Uterus (tissue), 4 donors: ENCODE measurements at places on chromosomes 5 and 9. TPM values are rescaled to one million over a fixed set of nuclear protein-coding genes. Genes with fewer than 3 reads are reported as not detected.

DNA sequence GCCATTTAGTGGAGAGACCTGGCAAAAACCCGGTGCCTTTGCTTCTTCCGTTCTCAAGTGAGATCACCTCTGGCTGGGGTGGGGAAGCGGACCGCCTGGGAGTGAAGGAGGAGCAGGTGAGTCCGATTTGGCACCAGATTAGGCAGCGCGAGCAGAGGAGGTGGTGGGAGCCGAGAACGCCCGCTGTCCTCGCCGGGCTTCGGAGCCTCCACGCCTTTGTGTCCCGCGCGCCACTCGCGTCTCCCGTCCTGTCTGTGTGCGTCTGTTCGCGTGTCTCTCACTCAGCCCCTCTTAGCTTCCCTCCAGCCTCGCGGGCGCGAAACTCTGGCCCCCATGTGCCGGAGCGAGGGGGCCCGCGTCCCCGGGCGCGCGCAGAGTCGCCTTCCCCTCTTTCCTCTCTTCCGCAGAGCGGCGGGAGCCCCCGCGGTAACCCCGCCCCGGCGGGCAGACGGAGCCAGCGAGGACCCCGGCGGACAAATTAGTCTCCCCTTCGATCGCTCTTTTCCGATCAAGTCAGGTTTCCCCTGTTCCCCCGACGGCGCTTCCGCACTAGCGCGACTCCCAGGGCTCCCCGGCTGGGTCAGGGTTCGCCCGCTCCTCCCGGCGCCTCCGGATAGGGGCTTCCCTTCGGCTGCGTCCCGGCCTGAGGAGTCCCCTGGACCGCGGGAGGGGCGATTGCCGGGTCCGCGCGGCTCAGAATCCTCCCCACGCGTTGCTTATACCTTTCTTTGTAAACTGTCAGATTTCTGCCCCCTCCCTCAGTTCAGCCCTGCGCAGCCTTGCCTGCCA is 7.1 kb downstream of the POU4F3 start:
- H3K27me3 ChIP-seq: peaks cover 59% of the 10 kb centered on the region
- no peak overlapping the region for H3K4me3 ChIP-seq
- H3K4me1 ChIP-seq: no peaks in the 10 kb centered on the region
- no peaks in the 10 kb centered on the region for H3K36me3 ChIP-seq
- no peak for DNase-seq
- H3K27ac ChIP-seq: no peak overlapping the region

DNA sequence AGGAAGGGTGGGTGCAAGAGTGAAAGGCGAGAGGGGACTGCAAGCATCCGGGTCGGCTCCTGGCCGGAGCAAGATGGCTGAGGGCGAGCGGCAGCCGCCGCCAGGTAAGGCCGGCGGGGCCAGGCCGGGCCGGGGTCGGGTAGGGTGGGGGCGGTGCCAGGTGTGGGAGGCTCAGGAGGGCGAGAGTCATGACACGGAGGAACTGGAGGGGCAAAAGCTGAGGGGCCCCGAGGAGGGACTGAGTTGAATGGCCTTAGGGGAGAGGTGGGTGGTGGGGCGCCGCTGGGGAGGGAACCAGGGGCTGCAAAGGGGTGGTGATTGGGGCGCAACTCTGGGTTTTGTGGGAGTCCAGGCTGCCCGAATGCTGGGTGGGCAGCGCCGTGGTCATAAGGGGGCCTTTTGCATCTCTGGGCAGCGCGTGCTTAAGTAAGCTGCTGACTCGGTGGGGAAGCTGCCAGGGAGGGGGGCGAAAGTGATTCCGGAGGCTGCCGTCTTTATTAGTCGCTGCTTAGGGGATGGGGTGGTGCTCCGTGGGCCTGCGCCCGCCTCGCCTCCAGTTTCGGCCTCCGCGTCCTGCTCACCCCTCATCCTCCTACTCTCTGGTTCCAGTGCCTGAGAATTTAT is 425 bp downstream of the PTPA start:
- H3K27me3 ChIP-seq: no peaks in the 10 kb centered on the region
- H3K4me3 ChIP-seq: peak overlapping the region; percentile 96
- peak overlapping the region; percentile 96 for H3K27ac ChIP-seq
- no peaks in the 10 kb centered on the region for H3K4me1 ChIP-seq

DNA sequence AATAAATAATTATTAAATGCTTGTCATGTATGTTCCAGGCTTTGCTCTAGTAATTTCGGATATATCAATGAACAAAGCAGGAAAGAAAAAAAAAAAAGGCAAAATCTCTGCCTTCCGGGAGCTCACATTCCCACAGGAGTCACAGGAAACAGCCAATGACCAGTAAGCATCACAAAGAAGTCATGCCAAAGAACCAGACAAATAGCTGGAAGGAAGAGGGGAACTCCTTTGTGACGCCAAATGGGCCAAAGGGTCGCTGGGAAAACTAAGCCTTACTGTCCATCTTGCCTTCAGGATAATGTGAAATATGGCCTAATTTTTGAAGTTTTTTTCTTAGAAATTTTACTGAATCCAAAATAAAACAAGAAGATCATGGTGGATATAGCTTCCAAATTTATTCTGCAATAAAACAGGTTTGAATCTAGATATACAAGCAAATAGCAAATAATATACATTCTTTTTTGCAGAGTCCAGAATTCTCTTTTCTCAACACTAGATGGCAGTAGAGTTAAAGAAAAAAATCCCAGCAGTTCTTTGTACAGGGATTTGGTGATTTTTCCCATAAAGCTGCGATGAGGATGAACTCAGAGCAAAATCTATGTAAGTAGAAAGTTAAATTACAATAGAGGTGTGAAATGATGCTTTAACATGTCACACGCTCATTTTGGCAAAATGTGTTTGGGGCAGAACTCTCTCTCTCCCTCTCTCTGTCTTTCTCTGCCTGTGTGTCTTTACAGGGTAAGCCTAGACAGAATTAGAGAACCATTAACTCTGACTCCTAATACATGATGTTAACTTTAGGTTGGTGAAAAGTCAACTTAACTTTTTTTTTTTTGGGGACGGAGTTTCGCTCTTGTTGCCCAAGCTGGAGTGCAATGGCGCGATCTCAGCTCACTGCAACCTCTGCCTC is 60.0 kb upstream of the TUT7 start:
- H3K4me1 ChIP-seq: no peaks in the 10 kb centered on the region
- H3K27me3 ChIP-seq: no peaks in the 10 kb centered on the region
- no peak overlapping the region for H3K4me3 ChIP-seq
- no peak for DNase-seq
- no peak overlapping the region for H3K27ac ChIP-seq

GRCh38 chr5:10921160-10921559 is 160.1 kb upstream of the DAP start:
- no peaks in the 10 kb centered on the region for H3K36me3 ChIP-seq
- H3K4me3 ChIP-seq: no peak overlapping the region
- no peaks in the 10 kb centered on the region for H3K27me3 ChIP-seq
- H3K4me1 ChIP-seq: no peaks in the 10 kb centered on the region
- DNase-seq: no peak
- no peak overlapping the region for H3K27ac ChIP-seq

- no peak for DNase-seq
- no peak overlapping the region for H3K27ac ChIP-seq
- no peaks in the 10 kb centered on the region for H3K36me3 ChIP-seq
- H3K4me3 ChIP-seq: no peak overlapping the region
- H3K27me3 ChIP-seq: no peaks in the 10 kb centered on the region
Observed at GRCh38 chr5:16953729-16954128, 17.6 kb upstream of the MYO10 start.

DNA sequence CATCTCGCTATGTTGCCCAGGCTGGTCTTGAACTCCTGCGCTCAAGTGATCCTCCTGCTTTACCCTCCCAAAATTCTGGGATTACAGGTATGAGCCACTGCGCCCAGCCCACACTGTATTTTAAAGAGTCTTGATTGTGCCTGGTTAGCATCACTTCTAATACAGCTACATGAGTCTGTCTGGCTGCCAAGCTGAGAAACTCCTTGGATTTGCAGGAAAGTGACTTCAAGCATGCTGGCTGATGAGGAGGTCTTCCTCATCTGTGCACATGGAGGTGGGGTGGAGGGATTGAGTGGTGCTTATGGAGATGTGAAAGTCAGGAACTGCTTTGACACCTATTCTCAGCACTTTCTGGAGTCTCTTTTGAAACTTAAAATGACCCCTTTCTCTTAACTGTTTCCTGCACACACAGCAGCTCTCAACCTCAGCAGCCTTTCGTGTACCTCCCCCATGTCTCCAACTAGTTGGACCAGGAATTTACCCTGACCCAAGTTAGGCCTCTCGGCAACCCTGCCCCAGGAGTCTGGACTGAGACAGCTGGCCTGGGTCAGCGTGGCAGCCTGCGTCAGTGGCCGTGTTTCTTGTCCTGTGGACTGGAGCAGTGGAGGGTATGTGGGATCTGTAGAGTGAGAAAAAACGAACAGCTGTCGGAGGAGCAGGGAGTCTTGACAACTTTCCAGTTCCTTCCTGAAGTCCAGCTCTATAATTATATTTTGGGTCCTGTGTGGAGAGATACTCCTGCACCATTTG is 72.5 kb downstream of the ACER2 start:
- no peaks in the 10 kb centered on the region for H3K4me1 ChIP-seq
- no peaks in the 10 kb centered on the region for H3K27me3 ChIP-seq
- no peak overlapping the region for H3K4me3 ChIP-seq
- no peaks in the 10 kb centered on the region for H3K36me3 ChIP-seq
- H3K27ac ChIP-seq: peak overlapping the region; percentile 37

- no peak overlapping the region for H3K4me3 ChIP-seq
- no peak for DNase-seq
- H3K4me1 ChIP-seq: no peaks in the 10 kb centered on the region
- no peaks in the 10 kb centered on the region for H3K27me3 ChIP-seq
- no peaks in the 10 kb centered on the region for H3K36me3 ChIP-seq
Observed at GRCh38 chr5:38323645-38324295, 65.4 kb downstream of the EGFLAM start.

GRCh38 chr5:119031011-119031886 is 39.6 kb upstream of the DMXL1 start:
- DNase-seq: no peak
- H3K4me3 ChIP-seq: no peak overlapping the region
- H3K36me3 ChIP-seq: no peaks in the 10 kb centered on the region
- H3K27ac ChIP-seq: no peak overlapping the region
- H3K27me3 ChIP-seq: no peaks in the 10 kb centered on the region

GRCh38 chr9:125462861-125463291 is 201.2 kb downstream of the GAPVD1 start:
- H3K27ac ChIP-seq: no peak overlapping the region
- no peaks in the 10 kb centered on the region for H3K36me3 ChIP-seq
- no peak for DNase-seq
- H3K4me1 ChIP-seq: peaks cover 10% of the 10 kb centered on the region
- no peak overlapping the region for H3K4me3 ChIP-seq

DNA sequence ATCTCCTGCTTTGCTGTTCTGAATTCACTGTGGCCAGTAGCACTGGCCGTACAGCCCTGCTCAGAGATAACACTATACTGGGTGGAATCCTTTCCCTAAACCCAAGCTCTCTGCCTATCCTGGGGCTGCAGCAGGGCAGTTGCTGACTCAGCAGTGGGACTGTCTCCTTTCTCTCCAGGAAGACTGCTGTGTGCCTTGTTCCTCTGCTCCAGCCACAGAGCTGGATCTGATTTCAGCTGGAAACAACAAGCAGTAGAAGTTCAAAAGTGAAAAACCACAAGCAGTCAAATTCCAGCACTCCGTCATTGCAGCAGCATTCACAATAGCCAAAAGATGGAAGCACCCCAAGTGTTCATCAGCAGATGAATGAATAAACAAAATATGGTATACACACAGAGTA is 105.0 kb downstream of the FBXL7 start:
- no peaks in the 10 kb centered on the region for H3K4me1 ChIP-seq
- DNase-seq: no peak
- H3K27me3 ChIP-seq: no peaks in the 10 kb centered on the region
- no peaks in the 10 kb centered on the region for H3K36me3 ChIP-seq

- no peaks in the 10 kb centered on the region for H3K4me1 ChIP-seq
- no peaks in the 10 kb centered on the region for H3K36me3 ChIP-seq
- no peak overlapping the region for H3K4me3 ChIP-seq
- no peak for DNase-seq
- no peak overlapping the region for H3K27ac ChIP-seq
- no peaks in the 10 kb centered on the region for H3K27me3 ChIP-seq
Observed at GRCh38 chr5:103667068-103667467, 104.5 kb upstream of the NUDT12 start.

DNA sequence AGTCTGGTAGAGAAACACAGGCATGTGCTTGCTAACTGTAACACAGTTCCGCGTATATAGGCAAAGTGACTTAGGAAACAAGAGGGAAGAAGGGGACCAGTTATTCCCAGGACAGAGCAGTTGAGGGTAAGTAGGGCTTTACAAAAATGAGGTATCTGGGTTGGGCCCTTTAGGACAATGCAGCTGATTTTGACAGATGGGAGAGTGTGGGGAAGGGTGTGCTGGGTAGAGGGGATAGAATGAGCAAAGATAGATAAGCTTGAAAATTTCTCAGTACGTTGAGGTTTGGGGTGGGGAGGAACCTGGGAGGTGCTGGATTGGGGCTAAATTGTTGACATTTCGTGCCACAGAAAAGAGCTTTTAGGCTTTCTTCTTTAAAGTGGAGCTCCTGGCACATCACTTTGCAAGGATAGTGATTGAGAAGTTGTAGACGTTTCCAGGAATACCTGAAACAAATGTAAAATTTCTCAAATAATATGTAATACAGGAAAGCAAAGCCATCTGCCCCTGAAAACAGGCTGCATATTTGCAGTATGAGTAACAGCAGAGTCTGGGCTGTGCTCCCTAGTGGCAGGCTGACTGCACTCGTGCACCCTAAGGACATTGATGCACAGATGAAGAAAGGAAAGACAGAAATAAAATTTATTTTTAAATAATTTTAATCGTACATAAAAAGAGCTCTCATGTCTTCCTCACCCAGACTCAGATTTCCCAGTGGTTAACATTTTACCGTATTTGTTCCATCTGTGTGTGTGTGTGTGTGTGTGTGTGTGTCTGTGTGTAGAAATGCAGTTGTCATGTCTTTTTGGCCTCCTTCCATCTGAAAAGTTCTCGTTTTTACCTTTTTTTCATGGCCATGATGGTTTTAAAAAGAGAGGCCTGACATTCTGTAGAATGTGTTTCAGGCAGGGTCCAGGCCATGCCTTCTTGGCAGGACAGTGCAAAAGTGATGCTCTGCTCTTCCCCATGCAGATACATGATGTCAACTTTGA is 144.9 kb upstream of the DMRT1 start:
- DNase-seq: peak; percentile 69
- no peaks in the 10 kb centered on the region for H3K36me3 ChIP-seq
- H3K27ac ChIP-seq: peak overlapping the region; percentile 98
- peaks cover 33% of the 10 kb centered on the region for H3K4me1 ChIP-seq
- H3K27me3 ChIP-seq: no peaks in the 10 kb centered on the region

GRCh38 chr5:135245521-135246499 is 153.2 kb downstream of the MACROH2A1 start:
- no peak overlapping the region for H3K4me3 ChIP-seq
- H3K36me3 ChIP-seq: no peaks in the 10 kb centered on the region
- peak; percentile 23 for DNase-seq
- peak overlapping the region; percentile 65 for H3K27ac ChIP-seq

Gene COL15A1
- 38.7 TPM for total RNA-seq

Gene SLC25A2
- 2.3 TPM for total RNA-seq

Gene GFI1B
- total RNA-seq: 0.14 TPM

Gene SLC6A7
- total RNA-seq: not detected

Gene CDH9
- not detected for total RNA-seq

Gene ZNF79
- 3.8 TPM for total RNA-seq

Gene TJP2
- total RNA-seq: 38.6 TPM

Gene FOXD4L3
- not detected for total RNA-seq

Gene CDKN2B
- total RNA-seq: 11.8 TPM

Gene LCN9
- total RNA-seq: not detected
